ENCODE measurements at places on chromosomes 13 and 19.

DNA sequence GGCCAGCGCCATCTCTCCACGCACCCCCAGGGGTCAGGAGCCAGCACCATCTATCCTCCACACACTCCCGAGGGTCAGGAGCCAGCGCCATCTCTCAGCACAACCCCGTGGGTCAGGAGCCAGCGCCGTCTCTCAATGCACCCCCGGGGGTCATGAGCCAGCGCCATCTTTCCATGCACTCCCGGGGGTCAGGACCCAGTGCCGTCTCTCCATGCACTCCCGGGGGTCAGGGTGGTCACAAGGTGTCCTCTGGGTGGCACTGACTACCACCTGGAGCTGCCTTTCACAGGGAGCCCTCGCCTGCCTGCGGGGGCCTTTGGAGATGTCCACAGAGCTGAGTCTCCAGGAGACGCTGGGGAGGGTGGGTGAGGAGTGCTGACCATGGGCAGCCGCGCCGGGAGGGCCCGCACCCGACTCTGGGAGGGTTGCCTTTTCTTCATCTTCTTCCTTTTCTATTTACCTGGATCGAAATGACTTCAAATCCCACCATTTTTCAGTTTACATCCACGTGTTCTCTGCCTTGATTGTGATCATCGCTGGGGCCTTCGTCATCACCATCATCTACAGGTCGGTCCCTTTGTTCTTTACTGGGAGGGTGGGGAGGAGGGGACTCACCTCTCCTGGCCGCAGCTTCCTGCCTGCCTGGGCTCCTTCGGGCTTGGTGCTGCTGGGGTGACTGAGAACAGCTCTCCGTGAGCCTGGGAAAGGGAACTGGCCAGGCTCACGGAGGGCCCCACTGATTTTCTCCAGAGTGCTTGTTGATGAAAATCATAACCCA is 19.1 kb downstream of the TEX29 start:
- DNase-seq = no peak

DNA sequence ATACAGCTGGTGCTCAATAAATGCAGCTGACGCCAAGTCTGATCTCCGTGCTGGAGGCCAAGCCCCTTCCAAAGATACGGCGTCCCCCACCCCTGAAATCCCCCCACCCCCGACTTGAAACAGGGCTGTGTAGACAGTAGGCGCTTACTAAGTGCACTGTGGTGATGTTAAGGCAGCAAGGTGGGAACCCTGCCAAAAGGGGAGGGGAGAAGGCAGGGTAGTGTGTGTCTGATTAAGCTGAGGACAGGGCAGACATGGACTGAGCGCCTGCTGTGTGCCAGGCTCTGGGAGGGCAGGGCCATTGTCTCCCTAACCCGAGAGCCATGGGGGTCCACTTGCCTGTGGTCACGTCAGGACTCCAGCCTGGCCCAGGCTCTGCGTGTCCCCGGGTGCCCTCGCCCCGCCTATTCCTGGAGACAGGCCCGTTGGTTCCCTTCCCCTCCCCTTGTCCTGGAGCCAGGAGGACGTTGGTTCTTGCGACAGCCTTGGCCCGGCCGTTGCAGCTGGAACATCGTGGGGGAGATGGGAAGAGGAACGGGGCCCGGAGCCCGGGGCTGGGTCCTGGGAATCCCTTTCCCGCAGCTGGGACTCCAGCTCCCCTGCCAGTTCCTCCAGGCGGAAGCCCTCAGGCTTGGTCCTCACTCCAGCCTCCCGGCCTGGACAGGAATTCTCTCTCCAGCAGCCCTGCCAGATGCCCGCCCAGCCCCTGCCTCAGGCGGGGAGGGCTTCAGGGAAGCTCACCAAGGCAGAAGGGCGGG is 1.7 kb upstream of the ELANE start:
- no peak for DNase-seq

DNA sequence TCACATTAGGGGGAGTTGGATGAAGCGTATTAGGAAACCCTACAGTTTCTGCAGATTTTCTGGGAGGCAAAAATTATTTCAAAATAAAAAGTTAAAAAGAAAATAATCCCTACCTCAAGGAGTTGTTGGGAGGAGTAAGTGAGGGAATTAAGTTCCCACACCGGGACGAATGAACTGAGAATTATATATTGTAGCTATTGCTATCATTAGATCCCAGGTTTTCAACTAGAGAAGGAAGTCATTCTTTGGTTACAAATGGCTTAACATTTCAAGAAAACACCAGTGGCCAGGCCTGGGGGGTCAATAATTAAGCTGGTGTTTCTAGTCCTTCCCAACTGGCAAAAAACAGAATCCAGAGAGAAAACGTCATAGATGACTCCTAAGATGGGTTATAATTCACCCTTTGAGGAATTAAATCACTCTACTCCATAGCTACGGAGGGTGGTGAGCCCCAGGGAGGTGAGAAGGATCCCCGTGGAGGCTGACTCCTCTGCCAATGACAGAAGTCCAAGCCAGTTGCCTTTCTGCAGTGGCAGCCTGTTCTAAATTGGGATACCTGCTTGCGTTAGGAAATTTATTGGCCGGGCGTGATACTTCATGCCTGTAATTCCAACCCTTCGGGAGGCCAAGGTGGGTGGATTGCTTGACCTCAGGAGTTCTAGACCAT is 1.2 kb upstream of the MYDGF start:
- no peak for DNase-seq

- no peak for DNase-seq
Observed at GRCh38 chr13:108961542-108962125, 332.2 kb downstream of the MYO16 start.

DNA sequence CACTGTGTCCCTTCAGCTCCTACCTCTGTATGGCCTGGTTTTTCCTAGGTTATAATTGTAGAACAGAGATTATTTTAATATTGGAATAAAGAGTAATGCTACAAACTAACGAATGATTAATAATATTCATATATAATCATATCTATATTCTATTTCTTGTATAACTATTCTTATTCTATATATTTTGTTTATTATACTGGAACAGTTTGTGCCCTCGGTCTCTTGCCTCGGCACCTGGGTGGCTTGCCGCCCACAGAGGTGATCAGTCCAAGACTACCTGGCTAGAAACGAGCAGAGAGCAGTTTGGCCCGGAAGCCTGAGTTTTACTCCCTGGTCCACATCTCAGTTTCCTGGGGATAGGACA is 3.9 kb upstream of the SLC27A1 start:
- no peak for DNase-seq

DNA sequence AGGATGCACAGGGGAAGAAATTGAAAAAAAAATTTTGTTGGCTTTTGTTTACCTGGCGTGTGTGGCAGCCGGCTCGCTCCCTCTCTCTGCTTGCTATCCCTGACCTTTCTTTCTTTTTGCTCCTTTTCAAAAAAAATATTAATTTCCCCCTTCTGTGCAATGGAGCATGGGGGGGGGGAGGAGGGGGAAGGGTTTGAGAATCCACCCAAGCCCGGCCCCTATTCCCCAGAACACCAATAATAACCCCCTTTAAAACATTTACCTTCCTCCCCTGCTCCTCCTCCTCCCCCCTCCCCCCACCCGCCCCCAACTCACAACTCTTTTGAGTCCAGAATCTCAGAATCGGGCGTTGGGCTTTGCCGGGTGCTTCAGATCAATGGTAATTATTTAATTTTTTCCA is 28.4 kb downstream of the NFIX start:
- DNase-seq = no peak

- no peak for DNase-seq
Observed at GRCh38 chr19:7856679-7857663, 17.2 kb downstream of the PRR36 start.

- no peak for DNase-seq
Observed at GRCh38 chr13:111595791-111596190, 275.3 kb downstream of the TEX29 start.

DNA sequence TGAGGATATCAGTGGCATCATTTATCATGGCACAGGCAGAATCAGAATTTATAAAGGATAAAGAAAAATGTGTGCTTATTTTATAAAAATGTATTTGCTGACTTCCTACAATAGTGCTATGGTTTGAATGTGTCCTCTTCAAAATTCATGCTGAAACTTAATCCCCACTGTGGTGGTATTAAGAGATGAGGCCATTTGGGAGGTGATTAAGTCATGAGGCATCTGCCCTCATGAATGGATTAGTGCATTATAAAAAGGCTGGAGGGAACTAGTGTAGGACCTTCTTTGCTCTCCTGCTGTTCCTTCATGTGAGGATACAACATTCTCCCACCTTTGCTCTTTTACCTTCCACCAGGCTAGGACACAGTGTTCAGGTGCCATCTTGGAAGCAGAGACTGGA is 212.8 kb downstream of the RFC3 start:
- DNase-seq = no peak

DNA sequence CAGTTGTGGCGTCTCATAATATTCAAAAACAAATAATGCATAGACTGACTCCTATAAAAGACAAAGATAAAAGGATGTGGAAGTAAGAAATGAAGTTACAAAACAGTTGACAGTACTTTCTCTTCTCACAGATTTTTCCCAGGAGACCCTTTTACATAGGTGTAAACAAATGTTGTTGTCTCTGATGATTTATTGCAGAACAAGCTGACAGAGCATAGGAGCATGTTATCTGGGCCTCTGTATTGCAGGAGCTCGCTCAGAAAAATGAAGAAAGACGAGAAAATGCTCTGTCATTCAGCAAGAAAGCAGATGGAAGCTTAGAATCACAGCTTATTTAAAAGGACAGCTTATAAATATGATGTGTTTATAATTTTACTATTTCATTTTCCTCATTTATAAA is 353.6 kb upstream of the GPC6 start:
- DNase-seq = no peak

- DNase-seq = no peak
Observed at GRCh38 chr13:36475468-36475867, 43.2 kb downstream of the CCNA1 start.

DNA sequence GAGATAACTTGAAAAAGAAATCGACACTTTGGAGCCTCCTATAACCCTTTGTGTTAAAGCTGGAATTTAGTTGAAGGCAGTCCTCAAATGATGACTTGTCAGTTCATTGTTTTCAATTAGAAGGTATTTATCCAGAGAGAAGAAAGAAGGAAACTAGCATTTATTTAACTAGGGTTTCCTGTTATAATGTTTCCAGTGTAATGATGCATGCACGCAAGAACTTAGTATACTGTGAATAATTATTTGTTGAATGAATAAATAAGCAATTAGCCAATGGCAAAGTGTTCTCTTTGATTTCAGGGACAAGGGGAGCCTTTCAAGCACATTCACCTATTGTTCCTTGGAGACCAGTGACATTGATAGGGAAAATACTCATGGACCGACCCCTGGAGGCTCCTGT is 307.4 kb downstream of the KLF5 start:
- DNase-seq = no peak

DNA sequence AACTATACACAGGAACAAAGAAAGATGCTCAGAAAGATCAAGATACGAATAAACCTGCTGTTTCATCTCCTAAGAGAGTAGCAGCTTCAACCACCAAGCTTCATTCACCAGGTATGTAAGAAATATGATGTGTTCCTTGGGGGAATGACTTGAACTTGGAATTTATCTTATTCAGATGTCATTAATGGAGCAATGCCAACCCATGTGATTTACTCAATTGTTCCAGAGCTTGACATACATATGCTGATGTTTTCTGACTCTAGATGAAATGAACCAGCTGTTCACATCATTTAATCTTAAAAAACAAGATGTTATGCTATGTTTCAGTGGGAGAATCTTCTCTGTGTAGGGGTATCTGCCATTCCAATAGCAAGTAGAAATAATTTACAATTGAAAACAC is 270.9 kb downstream of the SLC7A1 start:
- DNase-seq = no peak

GRCh38 chr13:51113969-51114368 is 2.9 kb upstream of the C13orf42 start:
- no peak for DNase-seq

GRCh38 chr13:43730642-43731041 is 56.1 kb downstream of the ENOX1 start:
- DNase-seq = no peak

DNA sequence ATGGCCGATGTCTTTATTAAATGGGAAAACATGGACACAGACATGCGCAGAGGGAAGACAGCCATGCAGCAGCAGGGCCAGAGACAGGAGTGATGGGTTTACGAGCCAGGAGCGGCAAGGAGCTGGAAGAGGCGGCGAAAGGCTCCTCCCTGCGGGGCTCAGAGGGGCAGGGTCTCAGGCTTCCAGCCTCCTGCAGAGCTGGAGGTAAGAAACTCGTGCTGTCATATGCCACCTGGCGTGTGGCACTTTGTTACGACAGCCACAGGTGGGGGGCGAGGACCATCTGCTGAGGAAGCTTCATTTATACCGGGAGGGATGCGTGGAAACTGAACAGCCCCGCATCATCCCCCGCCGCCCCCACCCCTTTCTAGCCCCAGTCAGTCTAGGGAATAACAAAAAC is 52.0 kb upstream of the SPACA7 start:
- DNase-seq = no peak

DNA sequence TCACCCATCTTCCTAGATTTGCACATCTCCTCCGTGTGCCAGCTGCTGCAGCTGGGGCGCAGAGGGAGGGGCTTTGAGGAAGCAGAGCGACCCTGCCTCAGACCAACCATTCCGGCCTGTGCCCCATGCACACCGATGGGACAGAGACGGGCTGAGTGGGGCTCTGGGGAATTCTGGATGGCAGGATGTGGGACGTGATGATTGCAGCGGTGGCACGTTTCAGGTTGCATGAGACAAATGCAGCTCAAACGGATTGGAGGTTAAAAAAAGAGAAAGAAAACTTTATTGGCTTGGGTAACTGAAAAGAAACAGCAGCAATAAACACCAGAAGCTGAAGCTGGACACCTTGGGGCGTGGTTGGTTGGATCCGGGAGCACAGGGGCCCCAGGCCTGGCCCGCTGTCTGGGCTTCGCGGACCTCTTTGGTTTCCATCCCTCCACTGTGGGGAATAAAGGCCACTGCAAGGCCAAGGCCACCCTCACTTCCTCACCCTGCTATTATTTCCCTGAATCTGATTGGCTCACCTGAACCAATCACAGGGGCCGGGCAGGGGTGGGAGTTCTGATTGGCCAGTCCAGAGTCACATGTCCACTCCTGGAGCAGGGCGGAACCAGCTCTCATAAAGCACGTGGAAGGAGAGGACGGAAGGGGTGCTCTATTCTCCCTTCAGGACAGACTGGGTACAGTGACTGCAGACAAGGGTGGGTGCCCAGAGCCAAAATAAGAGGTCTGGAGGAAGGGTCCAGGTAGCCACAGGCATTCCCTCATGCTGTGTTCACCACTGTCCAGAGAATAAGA is 6.1 kb upstream of the ZNF787 start:
- DNase-seq = no peak

DNA sequence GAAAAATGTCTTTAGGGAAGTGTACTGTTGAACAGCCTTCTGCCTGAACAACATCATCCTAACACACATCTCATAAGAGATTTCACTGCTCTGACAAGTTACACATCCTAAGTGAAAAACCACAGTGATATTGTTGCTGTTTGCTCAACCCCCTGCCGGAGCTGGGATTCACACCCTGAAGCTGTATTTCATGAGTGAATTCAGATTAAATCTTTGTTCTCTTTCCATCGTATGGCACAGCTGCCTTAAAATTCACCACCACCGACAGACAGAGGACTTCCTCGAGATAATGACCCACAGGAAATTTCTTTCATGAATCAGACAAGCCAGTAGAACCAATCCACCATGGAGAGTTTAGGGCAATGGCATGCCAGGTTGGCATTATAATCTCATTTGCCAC is 280.8 kb downstream of the DCT start:
- DNase-seq = no peak

Measured in stimulated activated CD4-positive, alpha-beta T cell treated with anti-CD3 and anti-CD28 coated beads, Interleukin-15, amount 100 ng/mL, for 48 hours (primary cell).